ENCODE measurements at places on chromosomes 1 and 21. TPM values are rescaled to one million over a fixed set of nuclear protein-coding genes. Genes with fewer than 3 reads are reported as not detected.

Gene ADAM30
- not detected for total RNA-seq

Gene PLEKHG5
- 8.0 TPM for total RNA-seq

Gene LCE1F
- total RNA-seq, result not detected

Gene CRYBG2
- not detected for total RNA-seq

Gene IFI44
- total RNA-seq, result 6.6 TPM

Gene CDC7
- 2.5 TPM for total RNA-seq

Gene TRIM45
- total RNA-seq, result 2.1 TPM
